ENCODE measurements at places on chromosomes 4 and X.

DNA sequence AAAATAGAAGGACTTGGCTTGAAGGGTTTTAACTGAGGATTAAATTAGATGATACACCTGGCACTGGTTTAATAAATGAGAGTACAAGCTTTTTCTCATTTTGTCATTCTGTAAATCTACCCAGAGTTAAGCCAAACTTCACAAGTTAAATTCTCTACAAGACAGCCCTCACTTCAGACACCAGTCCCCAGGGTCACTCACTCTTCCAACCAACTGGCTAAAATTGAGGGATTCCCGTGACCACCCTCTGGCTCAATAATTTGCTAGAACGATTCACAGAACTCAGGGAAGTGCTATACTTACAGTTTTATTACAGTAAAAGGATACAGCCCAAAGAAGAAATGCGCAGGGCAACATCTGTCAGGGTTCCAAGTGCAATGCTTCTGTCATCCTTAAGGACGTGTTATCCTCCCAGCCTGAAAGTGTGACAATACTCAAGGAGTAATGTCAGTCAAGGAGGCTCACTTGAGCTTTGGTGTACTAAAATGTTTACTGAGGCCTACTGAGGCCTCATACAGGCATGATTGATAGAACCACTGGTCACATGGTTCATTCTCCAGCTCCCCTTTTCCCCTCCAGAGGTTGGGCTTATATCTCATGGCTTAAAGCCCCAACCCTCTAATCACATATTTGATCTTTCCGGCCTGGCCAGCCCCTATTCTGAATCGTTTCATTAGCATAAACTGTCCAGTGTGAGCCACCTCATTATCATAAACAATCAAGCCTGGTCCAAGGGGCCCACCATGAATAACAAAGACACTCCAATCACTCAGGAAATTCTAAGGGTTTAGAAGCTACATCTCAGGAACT lies 9.6 kb upstream of the TMSB4X start:
- DNase-seq: no peak

- DNase-seq: no peak
Observed at GRCh38 chr4:25330905-25331808, 18.6 kb downstream of the ZCCHC4 start.

DNA sequence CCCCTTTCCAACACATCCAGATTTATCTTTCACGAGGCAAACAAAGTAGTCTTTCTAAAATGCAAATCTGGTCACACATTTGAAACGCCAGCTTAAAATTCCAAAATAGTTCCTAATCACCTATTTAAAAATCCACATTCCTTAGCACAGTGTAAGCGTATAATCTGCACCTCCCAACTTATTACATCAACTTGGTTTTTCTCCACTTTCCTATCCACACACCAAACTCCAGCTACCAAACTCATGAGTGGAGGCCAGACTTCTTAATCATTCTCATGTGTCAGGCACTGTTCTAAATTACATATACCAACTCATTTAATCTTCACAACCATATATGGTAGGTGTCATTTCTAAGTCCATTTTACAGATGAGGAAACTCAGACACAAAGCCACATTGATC lies 33.8 kb downstream of the ENOX2 start:
- DNase-seq: no peak

GRCh38 chr4:93184053-93184452 lies 644.5 kb upstream of the ATOH1 start:
- no peak for DNase-seq

DNA sequence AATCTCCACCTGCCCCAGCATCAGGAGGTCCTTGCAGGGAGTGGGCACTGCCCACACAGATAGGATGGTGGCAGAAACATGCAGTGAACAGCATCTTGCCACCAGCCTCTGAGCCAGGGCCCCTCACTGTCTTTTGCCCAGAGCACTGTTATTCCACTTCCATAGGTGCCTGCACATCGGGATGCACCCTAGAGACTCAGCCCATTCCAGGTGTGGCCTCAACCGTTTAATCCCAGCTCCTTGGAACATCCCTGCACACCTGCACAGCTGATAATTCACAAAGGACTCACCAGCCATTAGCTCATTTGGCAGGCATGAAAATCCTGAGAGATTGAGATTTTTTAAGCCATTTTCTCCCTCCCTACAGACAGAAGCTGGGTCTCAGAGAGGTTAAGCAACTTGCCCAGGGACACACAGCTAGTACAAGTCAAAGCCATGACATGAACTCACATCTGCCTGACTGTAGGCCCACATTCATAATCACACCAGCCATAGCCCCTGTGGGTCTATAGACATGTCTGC lies 116.3 kb downstream of the EFNB1 start:
- DNase-seq: no peak

- DNase-seq: no peak
Observed at GRCh38 chr4:6109842-6110560, 90.3 kb downstream of the JAKMIP1 start.

DNA sequence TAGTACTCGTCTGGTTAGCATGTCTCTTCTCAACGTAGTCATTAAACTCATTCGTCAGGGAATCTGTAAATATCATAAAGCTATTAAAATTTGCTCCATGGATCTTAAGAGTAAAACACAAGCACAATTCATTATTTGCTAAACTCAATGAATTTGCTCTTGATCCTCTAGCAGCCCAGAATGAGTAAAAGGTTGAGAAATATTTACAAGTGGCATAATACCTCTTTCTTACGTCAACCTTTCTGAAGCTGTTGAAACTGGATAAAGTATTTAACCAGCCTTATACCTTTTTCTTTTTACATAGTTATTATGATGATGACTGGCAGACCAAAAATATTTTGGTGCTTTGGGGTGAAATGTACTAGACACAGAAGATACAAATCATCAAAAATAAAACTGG lies 66.9 kb downstream of the LUZP4 start:
- DNase-seq: no peak
